Spinal cord (tissue), 10 donors: ENCODE measurements at places on chromosomes 2 and 18.

GRCh38 chr2:38744399-38744780 lies 6.8 kb downstream of the SRSF7 start:
- DNase-seq = no peak

- no peak for DNase-seq
Observed at GRCh38 chr2:224211181-224211480, 172.0 kb upstream of the SERPINE2 start.

- DNase-seq = no peak
Observed at GRCh38 chr2:35365859-35366258, 989.7 kb upstream of the CRIM1 start.

DNA sequence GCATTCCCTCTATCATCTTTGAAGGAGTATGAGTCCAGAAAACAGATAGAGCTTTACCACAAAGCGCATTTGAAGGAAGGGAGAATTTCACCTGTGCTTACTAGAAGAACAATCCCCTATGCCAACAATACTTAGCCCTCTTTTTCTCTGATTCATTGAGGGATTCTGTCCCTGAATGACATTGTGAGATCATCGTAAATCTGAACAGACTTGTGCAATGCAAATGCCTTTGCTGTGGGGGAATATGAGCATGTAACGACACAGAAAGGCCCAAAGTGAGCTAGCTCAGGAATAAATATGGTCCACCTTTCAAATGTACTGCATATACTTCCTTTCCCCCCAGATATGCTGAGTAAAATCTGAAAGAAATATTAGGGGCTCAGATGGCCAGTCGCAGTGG lies 67.6 kb downstream of the SCN1A start:
- no peak for DNase-seq

- no peak for DNase-seq
Observed at GRCh38 chr2:71923143-71923525, 224.5 kb downstream of the CYP26B1 start.

- DNase-seq = no peak
Observed at GRCh38 chr2:182444170-182444569, 17.3 kb upstream of the PDE1A start.
